Naive thymus-derived CD8-positive, alpha-beta T cell (primary cell): ENCODE measurements at places on chromosomes 6 and 20.

GRCh38 chr6:133286765-133287164 lies 45.6 kb downstream of the EYA4 start:
- no peak overlapping the region for H3K4me3 ChIP-seq
- H3K27me3 ChIP-seq: peaks cover 9% of the 10 kb centered on the region
- no peak overlapping the region for H3K27ac ChIP-seq
- no peak for DNase-seq

DNA sequence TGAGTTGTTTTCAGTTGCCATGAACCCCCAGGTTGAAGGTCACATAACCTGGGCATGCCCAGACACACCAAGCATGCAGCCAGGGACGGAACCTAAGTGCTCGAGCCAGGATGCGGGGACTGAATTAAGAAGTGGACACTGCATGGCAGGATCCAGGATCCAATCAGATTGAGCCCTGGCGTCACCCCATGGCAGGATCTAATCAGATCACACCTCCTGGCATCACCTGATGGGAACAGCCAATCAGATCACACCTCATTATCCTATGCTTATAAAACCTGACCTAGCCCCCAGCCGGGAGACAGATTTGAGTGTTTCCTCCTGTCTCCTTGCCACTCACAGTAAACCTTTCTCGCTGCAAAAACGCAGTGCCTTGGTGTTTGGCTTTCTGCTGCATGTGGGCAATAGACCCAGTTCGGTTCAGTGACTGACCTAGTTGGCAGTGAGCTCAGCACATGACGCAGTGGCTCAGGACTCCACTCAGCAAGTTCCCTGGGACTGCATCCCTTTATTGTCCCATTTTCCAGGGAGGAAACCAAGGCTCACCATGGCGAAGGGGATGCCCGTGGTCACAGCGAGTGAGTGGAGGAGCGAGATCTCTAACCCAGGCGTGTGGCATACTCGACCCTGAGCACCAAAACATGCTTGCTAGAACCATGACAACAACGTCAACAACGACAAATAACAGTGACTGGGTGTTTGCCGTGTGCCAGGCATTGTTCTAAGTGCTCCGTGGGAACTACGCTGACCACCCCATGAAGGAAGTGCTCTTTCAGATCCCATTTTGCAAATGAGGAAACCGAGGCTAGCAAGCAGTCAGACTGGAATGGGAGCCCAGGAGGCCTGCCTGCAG lies 66.3 kb downstream of the RBM38 start:
- peaks cover 10% of the 10 kb centered on the region for H3K4me1 ChIP-seq
- no peak overlapping the region for H3K4me3 ChIP-seq
- H3K36me3 ChIP-seq: no peaks in the 10 kb centered on the region
- H3K27me3 ChIP-seq: no peaks in the 10 kb centered on the region
- DNase-seq: no peak
- H3K27ac ChIP-seq: no peak overlapping the region

DNA sequence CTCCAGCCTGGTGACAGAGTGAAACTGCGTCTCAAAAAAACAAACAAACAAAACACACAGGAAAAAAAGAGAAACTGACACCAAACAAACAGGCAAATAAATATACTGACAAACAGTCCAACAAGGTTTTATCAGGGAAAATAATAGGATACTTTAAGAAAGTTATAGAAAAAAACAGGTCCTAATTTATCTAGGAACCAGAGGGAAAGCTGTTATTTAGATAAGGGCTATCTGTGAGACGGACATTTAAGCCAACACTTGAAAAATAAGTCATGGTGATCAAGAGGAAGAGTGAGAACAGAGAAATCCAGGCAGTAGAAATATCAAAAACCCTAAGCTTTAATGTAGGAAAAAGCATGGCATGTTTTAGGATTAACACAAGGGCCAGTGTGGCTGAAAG lies 68.9 kb downstream of the FAM217A start:
- no peak for DNase-seq
- H3K4me3 ChIP-seq: peak overlapping the region; percentile 24
- no peaks in the 10 kb centered on the region for H3K27me3 ChIP-seq
- no peak overlapping the region for H3K27ac ChIP-seq
- peaks cover 9% of the 10 kb centered on the region for H3K36me3 ChIP-seq

GRCh38 chr6:42294759-42295158 lies 77.1 kb upstream of the MRPS10 start:
- DNase-seq: no peak
- H3K27ac ChIP-seq: peak overlapping the region; percentile 83
- H3K36me3 ChIP-seq: peaks cover 49% of the 10 kb centered on the region
- H3K27me3 ChIP-seq: no peaks in the 10 kb centered on the region
- H3K4me3 ChIP-seq: peak overlapping the region; percentile 67
